ENCODE measurements at places on chromosomes 2 and 18.

GRCh38 chr2:178044836-178045235, 27.7 kb downstream of the PDE11A start:
- no peak for DNase-seq

DNA sequence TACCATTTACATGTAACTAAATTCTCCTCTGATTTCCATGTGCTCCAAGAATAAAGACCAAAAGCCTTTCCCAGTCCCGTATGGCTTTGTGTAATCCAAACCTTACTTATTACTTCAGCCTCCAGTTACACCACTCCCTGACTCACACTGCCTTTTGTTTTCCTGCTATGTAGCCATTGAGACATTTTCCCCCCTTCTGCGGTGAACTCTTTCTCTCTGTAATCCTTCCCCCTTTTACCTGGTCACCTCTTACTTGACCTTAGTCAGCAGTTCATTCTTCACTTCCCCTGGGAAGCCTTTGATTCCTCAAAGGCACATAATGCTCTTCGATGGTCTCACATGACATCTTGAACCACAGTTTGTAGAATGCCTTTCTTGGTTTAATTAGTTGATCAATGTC, 256.0 kb upstream of the FANCL start:
- DNase-seq, result no peak

GRCh38 chr2:165219481-165219880, 15.6 kb upstream of the SCN3A start:
- DNase-seq, result no peak

DNA sequence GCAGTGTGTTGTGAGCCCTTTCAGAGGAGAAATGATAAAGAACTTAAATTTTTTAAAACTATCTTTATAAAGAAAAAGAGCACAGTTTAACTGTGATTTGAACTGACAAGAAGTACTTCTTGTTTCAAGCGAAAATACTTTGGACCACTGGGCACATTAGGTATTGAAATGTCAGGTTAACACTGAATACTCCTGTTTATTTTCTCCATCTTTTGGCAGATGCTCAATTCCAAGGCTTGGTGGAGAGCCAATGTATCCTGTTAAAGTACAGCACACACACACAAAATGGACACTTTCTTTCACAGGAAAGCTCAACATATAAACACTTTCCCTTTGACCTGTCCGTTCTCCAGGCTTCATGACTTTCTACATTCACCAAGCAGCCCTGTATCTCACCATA, 32.6 kb upstream of the SP3 start:
- DNase-seq, result no peak

DNA sequence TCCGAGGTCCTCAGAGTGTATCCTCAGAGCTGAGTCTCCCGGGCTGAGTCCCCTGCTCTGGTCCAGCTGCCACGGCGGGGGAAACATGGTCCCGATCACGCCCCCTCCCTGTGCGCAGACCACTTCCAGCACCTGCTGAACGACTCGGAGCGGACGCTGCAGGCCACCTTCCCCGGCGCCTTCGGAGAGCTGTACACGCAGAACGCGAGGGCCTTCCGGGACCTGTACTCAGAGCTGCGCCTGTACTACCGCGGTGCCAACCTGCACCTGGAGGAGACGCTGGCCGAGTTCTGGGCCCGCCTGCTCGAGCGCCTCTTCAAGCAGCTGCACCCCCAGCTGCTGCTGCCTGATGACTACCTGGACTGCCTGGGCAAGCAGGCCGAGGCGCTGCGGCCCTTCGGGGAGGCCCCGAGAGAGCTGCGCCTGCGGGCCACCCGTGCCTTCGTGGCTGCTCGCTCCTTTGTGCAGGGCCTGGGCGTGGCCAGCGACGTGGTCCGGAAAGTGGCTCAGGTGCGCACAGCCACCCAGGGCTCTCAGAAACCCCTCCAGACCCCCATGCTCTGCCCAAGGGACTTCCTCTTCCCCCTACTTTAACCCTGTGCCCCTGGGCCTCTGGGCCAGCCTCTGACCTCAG, 26.7 kb downstream of the GPC1 start:
- no peak for DNase-seq

DNA sequence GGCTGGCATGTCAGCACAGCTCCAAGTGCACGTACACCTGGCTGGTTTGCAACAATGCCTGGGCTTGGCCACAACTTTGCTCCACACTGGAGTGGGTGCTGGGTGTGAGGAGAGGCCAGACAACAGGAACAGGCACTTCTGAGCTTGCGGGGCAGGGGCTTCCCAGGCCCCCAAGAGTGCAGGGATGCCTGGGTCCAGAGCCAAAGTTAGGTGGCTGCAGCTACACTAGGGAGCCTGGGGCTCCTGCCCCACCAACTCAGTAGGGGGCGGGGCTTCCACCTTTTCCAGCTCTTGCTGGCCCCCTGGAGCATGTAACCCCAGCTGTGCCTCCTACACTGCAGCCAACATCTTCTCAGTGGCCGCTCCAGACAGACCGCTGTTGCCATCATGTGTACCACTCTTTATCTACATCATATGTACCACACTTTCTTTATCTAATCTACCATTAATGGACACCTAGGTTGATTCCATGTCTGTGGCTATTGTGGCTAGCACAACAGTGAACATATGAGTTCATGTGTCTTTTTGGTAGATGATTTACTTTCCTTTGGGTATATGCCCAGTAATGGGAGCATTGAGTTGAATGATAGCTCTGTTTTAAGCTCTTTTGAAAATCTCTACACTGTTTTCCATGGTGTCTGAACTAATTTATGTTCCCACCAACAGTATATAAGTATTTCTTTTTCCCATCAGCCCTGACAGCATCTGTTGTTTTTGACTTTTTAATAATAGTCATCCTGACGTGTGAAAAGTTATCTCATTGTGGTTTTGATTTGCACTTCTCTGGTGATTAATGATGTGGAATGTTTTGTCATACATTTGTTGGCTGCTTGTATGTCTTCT, 87.9 kb downstream of the ZNF804A start:
- DNase-seq, result no peak

DNA sequence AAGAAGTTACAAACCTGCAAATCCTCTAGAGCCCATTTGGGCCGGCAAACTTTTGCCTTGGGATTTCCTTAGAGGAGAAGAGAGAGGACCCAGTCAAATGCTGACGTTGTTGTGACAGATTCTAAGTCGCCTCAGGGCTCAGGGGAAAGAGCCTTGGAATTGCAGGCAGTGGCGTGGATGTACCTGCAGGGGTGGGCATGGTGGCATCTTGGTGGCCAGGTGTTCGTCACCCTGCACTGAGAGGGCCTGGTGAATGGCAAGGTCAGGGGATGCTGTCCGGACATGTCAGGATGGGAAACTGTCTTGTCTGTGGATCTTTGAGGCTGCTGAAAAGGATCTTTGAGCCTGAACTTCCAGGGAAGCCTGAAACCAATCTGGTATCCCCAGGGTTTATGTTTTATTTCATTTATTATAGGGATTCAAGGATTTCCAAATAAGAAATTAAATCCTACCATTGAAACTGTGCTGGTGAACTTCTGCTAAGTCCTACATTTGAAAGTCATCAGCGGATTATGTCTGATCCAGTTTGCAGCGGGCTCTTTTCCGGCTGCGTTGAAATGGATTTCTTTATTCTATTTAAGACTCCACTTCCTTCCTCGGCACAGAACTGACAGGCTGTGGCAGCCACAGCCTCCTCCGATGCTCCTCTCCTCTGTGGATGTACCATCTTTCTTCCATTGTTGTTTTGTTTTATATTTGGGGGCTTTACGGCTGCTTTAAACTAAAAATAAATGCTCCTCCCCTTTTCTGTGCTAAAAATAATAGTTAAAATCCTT, 207.6 kb downstream of the AGAP1 start:
- no peak for DNase-seq

GRCh38 chr2:2291500-2292260, 39.4 kb downstream of the MYT1L start:
- DNase-seq, result no peak

- no peak for DNase-seq
Measured at GRCh38 chr2:160247296-160248035, 47.4 kb upstream of the ITGB6 start.

DNA sequence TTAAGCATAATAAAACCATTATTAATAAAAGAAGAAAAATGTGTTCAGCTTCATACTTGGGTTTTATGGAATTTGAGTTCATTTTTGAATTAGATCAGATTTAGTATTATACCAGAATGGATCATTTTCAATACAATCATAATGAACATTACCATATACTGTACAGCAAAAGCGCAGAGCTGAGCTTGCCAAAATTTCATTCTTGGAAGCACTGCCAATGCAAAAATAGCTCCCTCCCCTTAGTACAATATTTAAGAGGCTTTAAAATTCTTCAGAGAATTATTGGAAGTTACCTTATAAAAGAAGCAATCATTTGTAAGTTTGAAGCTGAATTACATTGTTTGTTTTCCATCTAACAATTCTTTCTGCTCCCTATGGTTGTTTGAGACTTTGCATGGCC, 938.1 kb upstream of the SLC39A10 start:
- DNase-seq, result no peak

GRCh38 chr2:19787134-19787533, 114.6 kb downstream of the TTC32 start:
- DNase-seq, result no peak

- DNase-seq, result no peak
Measured at GRCh38 chr2:42332575-42332974, 28.4 kb downstream of the COX7A2L start.

DNA sequence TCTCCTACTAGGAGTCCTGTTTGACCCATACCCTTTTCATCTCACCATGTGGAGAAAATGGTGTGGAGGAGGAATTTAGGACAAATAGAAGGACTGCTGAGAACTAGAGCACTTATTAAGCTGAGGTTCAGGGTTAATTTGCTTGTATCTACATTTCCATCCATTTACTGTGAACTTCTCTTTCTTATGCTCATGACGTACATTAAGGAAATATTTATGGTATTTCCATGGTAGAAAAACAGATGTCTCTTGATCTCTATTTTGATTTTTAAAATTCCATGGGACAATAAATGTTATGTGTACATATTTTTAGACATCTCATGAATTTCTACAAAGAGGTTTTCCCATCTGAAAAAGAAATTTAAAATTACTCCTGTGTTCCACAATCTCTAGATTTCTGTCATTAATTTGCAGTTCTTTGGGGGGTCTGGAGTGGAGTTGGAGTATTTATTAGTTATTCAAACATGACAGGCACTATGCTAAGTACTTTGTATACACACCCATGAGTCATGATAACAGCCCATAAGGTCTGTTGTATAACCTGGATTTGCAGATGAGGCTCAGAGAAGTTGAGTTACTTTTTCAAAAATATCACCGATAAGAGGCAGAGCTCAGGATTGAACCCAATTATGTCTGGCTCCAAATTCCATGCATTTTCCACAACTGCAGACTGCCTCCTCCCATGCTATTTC, 112.6 kb downstream of the COPS8 start:
- DNase-seq, result no peak

All from esophagus squamous epithelium (tissue), 5 donors.